HTR-8/SVneo (cell line): ENCODE measurements at places on chromosomes 12 and 14.

DNA sequence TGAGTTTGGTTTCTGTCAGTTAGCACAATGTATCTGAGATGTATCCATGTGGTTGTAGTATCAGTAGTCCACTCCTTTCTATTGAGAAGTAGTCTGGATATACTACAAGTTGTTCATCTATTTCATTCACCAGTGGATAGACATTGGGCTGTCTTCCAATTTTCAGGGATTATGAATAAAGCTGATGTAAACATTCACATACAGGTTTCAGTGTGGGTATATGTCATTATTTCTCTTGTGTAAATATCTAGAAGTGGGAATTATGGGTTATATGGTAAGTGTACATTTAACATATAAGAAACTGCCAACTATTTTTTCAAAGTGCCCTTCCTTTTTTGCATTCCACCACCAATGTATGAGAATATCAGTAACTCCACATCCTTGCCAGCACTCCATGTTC, 35.9 kb downstream of the PHLDA1 start:
- DNase-seq: no peak

- DNase-seq: no peak
Measured at GRCh38 chr12:65596514-65597091, 227.7 kb upstream of the HMGA2 start.

GRCh38 chr12:58458102-58458501, 462.2 kb downstream of the LRIG3 start:
- DNase-seq: no peak

GRCh38 chr14:22538671-22539228, 50.3 kb downstream of the DAD1 start:
- no peak for DNase-seq

- no peak for DNase-seq
Measured at GRCh38 chr12:26124446-26125399, at the start of gene BHLHE41. BHLHE41 (minus strand) TSS chr12:26125037; CDS start chr12:26124779, 258 bp downstream.

DNA sequence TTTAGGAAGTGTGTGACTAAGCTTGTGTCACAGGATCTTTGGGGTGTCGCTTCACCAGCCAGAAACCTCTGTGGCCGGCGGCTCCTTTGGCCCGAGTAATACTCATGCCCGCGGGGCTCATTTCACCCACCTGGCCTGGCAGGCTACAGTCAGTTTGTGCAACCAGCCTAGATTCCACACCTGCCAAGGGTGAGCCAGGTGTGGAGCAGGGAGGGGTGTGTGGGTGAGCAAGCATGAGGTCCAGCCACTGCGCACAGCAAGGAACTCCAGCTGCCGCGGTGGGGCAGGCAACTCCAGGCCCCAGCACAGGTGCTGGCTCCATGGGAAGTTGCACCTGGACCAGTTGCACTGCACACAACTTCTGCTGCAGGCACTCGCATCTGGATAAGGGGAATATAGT, 462.3 kb upstream of the LRFN5 start:
- no peak for DNase-seq

DNA sequence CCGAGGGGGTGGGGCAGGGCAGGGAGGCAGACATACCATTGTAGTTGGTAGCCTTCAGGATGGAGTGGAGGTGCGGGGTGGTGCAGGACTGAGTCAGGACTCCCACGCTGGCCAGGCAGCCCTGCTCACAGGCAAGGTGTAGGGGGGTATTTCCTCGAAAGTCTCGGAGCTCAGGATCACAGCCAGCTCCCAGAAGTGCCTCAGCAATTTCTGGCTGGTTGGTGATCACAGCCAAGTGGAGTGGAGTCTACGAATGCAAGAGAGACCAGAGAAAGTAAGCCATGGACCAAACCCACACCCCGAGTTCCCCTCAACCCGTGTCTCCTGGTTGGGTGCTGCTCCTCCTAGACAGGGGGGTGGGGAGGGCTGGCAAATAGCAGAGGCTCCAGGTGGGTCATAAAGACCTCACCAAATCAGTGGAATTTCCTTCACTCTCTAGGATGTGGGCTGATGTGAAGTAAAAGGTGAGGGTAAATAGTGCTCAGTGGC, 1.4 kb downstream of the NFKBIA start:
- no peak for DNase-seq

GRCh38 chr14:94153750-94154342, 20.3 kb upstream of the PPP4R4 start:
- DNase-seq: no peak

- no peak for DNase-seq
Measured at GRCh38 chr12:62135553-62136200, 124.5 kb upstream of the USP15 start.

DNA sequence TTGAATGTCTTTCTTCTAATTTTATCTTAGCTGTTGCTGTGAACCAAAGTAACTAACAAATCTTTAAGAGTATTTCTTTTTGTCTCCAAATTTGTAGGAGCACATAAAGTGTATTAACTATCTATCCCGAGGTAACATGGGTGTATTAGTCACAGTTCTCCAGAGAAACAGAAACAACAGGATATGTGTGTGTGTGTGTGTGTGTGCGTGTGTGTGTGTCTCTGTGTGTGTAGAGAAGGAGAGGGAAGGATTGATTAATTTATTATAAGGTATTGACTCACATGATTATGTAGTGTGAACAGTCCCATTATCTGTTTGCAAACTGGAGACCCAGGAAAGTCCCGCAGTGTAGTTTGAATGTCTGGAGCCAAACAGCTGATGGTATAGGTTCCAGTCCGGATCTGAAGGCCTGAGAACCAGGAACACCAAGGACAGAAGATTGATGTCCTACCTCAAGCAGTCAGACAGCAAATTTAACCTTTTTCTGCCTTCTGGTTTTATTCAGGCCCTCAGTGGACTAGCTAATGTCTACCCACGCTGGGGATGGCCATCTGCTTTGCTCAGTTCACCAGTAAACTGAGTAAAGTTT, 14.4 kb downstream of the G2E3 start:
- DNase-seq: no peak

- DNase-seq: no peak
Measured at GRCh38 chr14:74616996-74617700, 5.1 kb upstream of the LTBP2 start.

DNA sequence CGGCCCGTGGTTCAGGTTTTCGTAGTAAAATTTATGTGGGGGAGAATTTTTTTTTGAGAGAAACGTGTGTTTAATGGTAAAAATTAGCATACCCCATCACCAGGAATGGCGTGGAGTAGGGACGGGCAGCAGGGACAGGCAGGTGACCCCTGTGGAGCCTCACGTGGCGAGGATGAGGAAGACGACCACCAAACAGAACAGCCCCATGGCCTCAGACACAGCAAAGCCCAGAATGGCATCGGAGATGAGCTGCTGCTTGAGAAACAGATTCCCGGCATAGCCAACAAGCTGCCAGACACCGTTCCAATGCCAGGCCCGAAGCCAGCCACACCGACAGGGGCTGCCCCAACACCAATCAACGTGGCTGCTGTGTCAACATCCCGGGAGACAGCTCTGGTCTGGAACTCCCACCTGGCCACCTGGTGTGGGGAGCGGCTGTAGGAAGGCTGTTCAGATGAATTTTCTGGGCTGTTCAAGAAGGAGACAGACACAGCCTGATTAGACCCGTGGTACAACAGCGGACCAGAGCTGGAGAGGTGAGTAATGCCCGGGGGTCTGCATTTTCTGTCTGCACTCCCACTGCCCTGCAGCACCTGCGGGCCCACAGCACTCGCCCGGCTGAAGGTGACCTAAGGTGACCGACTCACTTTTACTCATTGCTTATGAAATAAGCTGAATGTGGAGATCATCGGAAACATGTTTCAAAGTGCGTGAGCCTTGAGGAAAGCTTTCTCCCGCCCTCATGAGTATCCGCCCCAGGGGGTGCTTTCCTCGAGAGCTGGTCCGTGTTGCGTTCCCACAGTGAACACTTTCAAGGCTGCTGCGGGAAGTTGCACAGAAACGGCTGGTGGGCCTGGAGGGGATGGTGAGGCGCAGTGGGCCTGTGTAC, 10.6 kb downstream of the TMEM121 start:
- DNase-seq: no peak

GRCh38 chr12:12376646-12377448, 20.0 kb downstream of the BORCS5 start:
- peak; percentile 67 for DNase-seq

DNA sequence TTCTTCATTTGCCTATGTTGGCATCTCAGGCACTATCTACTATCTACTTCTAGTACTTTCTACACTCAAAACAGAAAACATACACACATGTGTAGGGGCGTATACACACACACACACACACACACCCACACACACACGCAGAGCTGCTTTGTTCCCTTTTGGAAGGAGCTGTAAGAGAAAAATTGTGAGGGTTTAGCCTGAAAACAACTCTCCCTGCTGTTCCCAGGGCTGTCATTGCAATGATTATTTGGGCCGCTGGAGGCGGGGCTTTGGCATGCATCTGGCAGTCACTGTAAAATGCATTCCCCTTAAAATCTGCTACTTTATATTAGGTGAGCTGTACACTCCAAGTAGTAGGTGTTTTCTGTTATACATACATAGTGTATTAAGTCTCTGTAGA, 29.1 kb upstream of the SLC38A2 start:
- no peak for DNase-seq

DNA sequence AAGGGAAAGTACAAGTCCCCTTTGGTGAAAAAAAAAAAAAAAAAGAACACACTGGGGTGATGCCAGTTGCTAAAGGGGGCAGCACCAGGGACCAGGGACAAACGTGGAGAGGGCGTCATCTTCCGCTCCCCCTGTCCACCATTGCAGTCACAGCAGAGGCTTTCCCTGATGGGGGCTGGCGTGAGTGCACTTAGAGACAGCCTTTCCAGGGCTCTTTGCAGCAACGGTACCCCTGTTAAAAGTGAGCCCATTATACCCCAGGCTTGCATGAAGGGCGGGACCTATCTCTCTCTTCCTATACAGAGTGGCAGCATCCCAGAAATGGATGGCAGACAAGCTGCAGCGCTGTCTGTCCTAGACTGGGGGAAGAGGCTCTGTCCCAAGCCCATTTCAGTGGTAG, 155.0 kb downstream of the KCNK10 start:
- DNase-seq: no peak

DNA sequence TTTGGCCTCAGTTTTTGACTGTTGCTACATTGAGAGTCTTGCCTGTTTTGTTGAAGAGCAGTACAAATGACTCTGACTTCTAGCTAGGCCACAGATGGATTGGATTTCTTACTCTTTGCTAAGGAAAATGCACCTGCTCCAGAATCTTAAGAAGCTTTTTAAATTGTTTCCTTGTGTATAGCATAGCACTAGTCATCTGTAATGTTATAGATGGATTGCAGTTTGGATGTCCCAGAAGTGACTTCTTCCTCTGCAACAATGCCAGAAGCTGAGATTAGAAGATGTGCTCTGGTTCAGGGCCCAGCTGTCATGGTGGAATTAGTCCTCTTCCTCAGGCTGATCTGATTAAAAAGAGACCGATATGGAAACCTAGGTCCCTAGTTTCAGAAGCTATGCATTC, 67.9 kb downstream of the DAAM1 start:
- DNase-seq: no peak

- DNase-seq: no peak
Measured at GRCh38 chr12:32148372-32148771, 41.7 kb downstream of the BICD1 start.

DNA sequence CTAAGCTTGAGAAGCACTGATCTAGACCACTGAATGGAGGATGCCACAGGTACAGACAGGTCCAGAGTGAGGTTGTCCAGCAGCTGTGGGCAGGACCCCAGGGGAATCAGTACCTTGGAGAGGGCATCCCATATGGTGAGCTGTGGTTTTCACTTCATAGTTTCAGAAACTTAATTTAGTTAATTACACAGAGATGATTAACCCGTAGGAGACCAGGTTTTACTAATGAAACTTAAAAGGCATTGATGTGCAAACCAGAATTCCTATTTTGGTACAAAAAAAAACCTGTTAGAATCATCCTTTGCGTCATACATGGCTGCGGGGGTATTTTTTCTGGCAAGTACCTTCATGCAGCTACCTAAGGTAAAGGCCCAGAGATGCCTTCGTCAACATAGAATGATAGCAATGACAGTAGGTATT, 159.3 kb downstream of the DACT1 start:
- no peak for DNase-seq

DNA sequence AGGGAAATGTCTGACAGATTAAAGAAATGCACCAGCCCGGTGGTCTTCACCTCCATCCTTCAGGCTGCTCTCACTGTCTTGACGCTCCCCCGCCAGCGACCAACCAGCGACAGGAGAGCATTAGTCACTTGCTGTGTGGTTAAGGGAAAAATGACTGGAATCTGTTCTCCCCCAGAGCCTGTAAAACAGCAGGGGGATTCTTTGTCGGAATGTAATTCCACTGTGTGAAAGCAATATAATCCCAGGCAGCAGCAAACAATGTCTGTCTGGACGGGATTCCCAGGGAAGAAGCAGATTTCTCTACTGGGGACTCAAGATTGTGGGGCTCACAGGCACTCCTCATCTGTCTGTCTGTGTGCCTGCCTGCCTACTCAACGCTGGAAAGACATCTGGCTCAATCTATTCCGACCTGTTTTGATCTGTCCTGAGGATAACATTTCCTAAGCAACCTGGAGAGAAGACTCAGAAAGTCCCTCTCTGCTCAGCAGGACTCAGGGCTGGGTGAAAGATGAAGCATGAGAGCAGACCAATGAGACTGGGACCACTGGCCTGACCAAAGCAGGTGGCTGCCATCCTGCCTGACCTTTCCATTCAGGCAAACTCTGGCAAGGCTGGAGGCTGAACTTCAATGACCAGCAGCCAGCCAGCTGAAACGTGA, 54.6 kb downstream of the NUAK1 start:
- peak; percentile 85 for DNase-seq

DNA sequence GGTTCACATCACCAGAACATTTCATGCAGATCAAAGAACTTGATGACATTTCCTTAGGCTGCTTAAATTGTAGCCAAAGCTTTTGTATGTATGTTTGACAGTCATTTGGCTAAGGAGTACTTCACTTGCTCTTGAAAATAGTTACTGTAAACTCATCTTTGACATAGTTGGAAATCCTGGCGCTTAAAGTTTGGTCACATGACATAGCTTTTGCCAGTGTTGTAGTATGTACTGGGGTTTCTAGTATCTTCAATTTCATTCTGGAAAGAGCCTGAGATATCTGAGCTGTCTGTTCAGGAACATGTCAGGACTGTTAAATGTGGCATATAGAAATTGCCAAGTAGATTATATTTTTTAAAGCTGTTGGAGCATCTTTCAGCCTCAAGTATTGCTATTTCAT, 55.7 kb downstream of the WDR20 start:
- DNase-seq: no peak

GRCh38 chr14:79016828-79017505, 846.8 kb downstream of the NRXN3 start:
- DNase-seq: peak; percentile 64

- no peak for DNase-seq
Measured at GRCh38 chr12:111221062-111222026, 147.6 kb downstream of the PHETA1 start.

DNA sequence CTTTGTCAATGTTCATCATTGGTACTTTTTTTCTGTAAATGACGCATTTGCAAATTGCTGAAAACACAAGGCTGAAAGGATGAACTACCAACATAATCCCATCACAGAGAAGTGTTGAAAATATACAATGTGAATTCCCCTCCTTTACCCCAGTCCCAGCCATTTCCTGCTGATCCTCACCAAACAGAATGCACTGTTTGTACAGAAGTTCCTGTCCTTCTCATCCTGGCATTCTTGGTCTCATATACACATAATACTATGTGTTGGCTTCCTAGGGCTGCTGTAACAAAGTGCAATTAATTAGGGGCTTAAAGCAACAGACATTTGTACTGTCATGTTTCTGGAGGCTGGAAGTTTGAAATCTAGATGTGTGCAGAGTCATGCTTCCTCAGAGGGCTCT, 836.2 kb upstream of the MGAT4C start:
- no peak for DNase-seq
